ENCODE measurements at places on chromosomes 7 and 10.

- no peak for DNase-seq
Observed at GRCh38 chr10:116779076-116779687, 36.8 kb upstream of the HSPA12A start.

- DNase-seq, result peak; percentile 36
Observed at GRCh38 chr10:47297866-47298540, 2.0 kb upstream of the GDF10 start.

DNA sequence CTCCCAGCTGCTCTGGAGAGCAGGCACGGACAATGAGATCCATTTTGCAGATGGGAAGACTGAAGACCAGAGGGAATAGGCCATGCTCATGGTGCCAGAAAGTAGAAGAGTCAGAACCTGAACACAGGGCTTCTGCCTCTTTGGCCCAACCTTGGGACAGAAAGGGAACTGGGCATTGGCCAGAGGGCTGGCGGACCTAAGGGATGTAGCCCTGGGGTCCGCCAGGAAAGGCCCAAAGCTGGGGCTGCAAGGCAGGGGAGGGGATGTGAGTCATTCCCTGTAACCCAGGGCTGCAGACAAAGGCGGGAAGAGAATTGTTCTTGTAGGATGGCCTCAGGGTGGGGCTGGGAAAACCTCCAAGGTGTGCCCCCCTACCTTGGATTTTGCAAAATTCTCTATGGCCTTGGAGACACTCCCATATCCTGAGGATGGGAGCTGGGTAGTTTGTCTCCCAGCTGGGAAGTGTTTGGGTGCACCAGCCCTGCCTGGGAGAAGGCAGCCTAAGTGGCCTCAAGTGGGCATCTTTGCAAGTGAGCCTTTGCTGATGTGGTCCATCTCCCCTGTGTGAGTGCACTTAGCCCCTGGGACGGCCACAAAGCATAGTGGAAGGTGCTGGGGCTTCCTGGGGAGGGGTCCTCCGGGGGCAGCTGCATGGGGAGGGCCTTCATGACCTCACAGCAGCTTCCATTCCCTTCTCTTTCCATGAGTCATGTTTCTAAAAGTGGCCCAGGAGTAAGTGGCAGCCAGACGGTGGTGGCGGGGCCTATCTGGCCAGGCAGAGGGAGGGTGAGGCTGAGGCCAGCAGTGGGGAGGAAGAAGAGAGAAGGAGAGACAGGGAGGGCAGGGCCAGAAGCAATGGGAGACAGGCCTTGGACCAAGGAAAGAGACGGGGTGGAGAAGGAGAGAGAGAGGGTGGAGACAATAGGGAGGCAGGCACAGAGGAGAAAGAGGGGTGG is 9.2 kb downstream of the AQP1 start:
- peak; percentile 83 for DNase-seq

- no peak for DNase-seq
Observed at GRCh38 chr10:93542358-93542791, 24.1 kb upstream of the FFAR4 start.

DNA sequence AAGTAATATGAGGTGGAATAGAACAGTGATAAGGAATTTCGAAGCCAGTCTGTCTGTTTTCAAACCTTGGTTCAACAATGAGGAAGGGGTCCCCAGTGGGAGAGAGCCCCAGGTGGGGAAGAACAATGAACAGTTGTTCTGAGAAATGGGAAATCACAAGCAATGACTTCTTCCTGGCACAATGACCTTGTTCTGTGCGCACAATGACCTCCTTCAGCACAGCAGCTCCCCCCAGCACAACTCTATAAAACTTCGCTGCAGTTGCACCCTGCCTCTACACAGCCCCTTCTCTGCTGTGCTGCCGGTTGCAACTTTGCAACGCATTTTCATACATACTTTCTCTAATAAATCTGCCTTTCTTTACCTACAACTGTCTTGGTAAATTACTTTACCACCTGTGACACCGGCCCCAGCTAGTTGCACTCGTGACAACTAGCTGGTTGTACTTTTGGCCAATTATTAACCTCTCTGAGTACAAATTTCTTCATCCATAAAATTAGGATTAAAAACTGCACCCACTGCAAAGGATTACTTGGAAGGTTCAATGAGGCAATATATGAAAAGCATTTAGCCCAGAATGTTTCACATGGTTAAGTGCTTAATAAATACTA is 40.5 kb downstream of the ASB4 start:
- no peak for DNase-seq

- peak; percentile 64 for DNase-seq
Observed at GRCh38 chr10:110843796-110844616, 27.7 kb upstream of the PDCD4 start.

GRCh38 chr7:29063872-29064271 is 82.5 kb downstream of the CPVL start:
- no peak for DNase-seq

DNA sequence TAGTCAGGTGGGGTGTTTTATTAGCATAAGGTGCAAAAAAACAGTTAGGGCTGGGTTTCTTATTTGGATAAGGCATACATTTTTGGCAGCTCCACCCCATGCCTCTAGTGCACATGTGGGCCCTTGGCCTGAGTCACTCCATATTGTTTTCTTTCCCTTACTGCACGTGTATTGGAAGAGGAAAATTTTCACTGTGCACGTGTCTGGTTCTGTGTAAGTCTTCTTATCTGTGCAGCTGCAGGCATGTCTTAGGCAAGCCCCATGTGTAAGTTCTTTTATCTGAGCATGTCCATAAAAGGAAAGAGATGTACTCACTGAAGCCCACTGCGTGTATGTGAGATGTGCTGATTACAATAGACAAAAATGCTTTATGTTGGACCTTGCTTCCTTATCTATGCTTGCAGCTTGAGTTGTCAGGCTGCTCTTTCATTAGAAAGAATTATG is 540.3 kb upstream of the IGFBP3 start:
- DNase-seq, result no peak

GRCh38 chr7:85038466-85038865 is 148.4 kb downstream of the SEMA3D start:
- DNase-seq, result no peak

GRCh38 chr7:141144921-141145629 is 71.2 kb downstream of the TMEM178B start:
- no peak for DNase-seq

DNA sequence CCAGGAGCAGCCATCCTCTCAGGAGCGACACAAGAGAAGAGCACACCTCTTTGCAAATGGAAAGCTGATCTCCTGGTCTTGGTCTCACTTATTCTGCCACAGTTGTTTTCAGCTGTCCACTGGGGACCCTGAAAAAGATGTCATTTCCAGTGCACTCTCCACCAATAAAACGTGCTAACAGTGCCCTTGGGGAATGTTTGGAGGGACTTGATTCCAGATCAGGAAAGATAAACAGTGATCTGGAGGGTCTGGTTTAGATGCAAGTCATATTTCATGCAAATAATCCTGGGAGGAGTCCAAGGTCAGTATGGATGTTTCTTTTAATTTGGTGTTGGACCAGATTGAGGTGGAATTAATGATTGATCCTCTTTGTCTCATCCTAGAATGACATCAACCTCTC is 185.0 kb downstream of the CREB5 start:
- no peak for DNase-seq

DNA sequence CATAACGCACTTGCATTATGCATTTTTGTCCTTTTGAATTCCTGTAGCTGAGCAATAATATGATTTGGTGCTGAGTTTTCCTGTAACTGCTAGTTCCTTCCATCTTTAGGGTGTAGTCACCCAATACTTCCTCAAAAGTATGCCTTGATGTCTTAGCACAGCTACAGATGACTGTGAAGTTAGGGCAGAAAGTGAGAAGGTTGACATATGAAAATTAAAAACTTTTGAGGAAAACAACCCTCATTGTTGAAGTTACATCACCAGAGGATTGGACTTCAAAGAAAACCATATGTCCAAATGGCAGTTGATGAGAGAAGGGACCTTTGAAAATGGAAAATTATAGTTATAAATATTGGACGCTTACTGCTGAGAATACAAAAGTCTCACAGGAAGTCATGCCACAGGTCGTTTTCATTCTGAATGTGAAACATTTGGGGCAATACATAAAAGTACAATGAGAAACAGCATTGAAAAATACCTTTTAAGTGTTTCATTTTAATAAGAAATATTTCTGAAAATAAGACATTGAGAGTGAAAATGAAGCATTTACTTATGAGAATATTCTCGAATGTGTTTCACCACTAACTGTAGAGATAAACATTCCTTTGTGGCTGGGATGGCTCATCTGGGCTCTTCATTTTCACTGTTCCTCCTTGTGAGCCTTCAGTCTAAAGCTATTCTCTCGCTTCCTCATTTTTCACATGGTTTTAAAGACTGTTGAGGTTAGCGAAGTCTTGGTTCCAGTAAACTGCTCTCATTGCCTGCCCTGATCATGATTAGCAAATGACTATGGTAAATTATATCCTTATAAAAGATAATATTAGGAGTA is 61.4 kb upstream of the NME8 start:
- no peak for DNase-seq

DNA sequence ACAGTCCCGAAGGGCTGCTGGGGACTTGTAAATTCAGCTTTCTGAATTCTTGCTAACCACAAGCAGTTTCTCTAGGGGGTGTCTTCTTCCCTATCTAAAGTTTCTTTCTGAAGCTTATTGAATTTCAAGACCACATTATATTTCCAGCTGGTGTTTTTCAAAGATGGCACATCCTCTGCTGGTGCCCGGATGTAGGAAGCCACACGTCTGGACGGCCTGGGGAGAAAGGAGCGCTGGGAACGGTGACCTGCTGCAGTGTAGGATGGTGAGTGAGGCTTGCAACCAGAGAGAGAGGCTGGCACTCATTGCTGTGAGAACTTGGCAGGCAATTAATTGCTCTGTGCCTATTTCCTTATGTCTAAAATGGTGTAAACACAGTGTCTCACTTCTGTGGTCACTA is 776.4 kb downstream of the TYW1 start:
- DNase-seq, result no peak

DNA sequence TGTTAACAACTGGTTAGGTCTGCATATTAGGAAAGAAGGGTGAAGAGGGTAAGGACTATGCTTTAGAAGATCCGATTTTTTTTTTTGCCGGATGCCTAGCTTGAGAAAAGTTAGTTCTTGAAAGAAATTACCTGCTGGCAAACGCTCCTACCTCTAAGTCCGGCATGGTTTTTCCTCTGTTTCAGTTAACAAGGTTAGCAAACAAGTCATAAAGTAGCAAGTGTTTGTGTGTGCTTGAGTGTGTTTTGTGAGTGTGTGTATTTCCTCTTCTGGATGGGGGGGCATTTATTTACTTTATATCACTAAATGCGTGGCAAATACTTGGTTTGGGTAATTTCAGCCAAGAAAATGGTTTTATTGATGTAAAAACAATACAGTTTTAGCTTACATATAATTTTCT is 195.6 kb downstream of the SUGCT start:
- no peak for DNase-seq

DNA sequence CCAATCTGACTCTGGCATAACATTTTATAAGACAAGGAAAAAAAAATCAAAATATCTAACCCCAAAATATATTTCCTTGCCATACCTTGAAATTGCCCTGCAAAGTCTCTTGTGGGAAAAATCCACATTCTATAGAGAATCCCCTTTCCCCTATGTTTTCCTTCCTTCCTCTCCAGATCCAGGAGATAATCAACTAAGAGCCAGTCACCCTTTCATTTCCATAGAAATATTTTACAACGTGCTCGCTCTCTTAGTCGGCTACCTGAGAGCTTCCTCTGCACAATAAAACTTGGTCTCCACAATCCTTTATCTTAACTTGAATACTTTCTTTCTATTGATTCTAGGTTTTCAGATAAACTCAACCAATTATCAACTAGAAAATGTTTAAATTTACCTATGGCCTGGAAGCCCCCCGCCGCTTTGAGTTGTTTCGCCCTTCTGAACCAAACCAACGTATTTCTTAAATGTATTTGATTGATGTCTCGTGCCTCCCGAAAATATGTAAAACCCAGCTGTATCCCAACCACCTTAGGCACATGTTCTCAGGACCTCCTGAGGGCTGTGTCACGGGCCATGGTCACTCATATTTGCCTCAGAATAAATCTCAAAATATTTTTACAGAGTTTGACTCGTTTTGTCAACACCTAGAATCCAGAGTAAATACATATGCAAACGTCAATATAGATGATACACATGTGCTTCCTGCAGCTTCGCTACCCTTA is 869 bp downstream of the PSAP start:
- no peak for DNase-seq

DNA sequence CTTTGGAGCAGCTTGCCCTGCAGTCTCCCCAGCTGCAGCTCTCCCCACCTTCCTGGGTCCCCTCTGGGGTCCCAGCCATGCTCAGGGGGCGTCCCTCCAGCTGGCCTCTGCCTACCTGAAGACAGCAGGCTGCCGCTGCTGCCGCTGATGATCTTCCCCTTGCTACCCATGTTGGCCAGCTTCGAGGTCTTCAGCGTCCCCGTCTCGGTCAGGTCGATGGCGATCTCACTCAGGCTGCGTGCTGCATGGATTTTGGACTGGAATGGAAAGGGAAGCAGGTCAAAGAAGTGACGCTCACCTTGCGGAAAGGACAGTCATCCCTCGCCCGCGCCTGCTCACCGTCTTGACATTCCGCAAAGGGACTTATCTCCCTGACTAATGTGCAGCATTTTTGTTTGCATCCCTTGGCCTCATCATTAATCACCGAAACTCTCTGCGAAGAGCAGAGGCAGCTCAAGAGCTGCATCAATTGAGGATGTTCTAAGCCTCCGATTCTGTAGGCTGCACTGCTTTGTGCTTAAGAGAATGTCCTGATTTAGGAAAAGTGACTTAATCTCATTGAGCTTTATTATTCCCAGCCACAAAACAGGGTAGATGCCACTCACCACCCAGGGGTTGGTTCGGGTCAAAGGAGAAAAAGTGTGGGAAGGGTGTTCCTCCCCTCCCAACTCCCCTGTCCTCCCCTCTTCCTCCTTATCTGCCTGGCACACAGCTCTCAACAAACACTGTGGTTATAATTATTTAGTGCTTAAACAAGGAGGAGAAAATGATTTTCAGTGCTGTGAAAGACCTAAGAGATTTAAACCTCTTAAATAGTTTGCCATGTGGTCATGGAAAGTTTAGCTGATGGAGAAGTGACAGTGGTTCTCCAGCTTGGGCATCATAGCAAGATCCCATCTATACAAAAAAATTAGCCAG is 107.3 kb downstream of the PRPF18 start:
- DNase-seq, result no peak

DNA sequence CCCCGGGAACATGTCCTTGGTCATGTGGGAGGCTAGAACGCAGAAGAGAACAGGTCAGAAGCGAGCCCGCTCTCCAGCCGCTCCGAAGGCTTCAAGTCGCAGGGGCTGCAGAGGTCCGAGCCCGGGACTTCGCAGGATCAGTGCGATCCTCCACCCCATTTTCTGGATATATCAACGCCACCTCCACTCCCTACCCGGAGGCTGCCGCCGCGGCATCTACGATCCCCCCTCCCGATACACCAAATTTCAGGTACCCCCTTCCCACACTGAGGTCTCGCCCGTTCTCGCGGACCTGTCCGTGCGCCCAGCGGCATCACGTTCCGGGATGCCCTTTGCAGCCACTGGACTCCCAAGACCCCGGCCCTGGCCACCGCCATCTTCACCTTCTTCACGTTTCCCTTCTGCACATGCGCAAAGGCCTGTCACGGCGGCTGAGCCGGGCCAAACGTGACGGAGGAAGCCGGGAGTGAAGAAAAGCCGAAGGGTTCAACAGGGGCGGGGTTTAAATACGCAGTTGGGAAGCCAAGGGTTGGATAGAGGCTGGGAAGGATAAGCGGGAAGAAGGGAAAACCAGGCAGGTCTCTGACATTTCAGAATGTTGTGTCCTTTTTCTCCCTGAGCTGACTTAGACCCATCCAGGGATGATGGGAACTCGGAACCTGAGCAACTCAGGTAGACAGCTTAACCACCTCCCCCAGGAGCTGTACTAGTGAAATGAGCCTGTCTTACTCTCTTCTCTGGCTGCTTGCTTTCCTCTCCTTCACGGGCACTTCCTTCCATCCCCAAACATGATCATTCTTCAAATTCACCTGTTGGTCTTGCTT is at the start of gene NDUFB8:
Gene NDUFB8, minus strand, starts transcription at position 397 of the 824 bp plus-strand sequence. Its CDS starts 20 bp downstream, at position 377.
- DNase-seq, result peak; percentile 85
